Activated T-helper 17 cell treated with anti-CD3 and anti-CD28 coated beads, Interleukin-2, amount 50 U/mL, for 72 hours (primary cell): ENCODE measurements at places on chromosomes 4 and X. TPM values are rescaled to one million over a fixed set of nuclear protein-coding genes. Genes with fewer than 3 reads are reported as not detected.

Gene SSX1
- not detected for total RNA-seq

DNA sequence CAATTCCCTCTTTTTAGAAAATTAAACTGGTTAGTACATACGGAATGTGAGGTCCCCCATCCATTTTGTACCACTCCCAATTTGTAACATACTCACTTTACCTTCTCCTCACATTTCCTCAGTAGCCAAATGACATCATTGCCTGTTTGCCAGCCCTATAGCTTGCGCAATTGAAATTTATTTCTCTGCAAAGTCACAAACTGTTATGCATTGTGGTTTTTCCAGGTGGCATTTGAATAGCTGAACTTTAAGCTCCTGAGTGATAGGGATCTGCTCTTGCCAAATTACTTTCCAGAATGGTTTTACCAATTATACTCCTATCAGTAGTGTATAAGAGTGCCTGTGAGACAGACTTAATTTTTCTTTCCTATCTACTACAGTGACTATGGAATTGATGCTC is 7.7 kb downstream of the COL4A5 start:
- ATAC-seq: no peak

- no peak for ATAC-seq
Measured at GRCh38 chr4:14529653-14530052, 472.6 kb upstream of the CPEB2 start.

Gene CSAG3
- 0.32 TPM for total RNA-seq

GRCh38 chr4:168484626-168485025 is 4.3 kb upstream of the DDX60L start:
- no peak for ATAC-seq

- no peak for ATAC-seq
Measured at GRCh38 chrX:4094926-4095325, 381.5 kb upstream of the PRKX start.

DNA sequence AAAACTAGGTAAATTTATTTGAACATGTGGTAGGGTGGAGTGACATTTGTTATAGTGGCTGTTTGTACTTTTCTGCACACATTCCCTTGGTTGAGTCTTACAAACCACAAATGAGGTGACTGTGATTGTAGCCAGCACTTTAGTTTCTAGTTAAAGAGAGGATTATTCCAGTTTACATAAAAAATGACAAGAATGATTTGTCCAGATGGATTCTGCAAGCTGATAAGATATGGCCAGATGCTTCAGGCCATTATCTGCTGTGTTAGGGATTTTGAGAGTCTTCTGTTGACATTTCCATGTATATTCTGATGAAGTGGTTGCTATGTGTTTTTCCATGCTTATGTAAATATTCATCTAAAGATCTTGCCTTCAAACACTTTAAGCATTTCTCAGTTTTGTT is 31.0 kb upstream of the PDE5A start:
- no peak for ATAC-seq

DNA sequence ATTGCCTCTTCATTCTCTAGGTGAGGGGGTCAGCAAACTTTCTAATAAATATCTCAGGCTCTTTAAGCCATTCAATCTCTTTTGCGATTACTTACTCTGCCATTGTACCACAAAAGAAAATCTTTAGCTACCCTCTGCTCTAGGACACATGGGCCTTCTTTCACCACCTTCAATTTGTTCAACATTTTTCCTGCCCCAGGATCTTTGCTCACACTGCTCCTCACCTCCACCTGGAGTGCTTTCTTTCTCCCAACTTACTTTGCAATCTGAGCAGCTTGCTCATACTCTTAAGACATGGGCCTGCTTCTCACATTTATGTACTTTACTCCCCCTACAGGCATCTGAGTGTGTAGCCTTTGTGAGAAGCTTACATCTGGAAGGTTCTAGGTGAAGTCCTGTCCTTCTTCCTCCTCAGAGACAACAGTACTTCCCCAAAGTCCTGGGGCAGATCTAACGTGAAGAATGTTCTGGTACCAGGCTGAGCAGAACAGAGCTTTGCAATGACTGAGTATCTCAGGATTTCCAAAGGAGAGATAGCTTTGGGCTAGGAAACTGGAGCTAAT is 55.0 kb upstream of the PRDM5 start:
- ATAC-seq: peak; percentile 55

GRCh38 chr4:163991298-163991865 is 496.9 kb downstream of the TMA16 start:
- ATAC-seq: no peak

- ATAC-seq: no peak
Measured at GRCh38 chr4:78660559-78660958, 109.0 kb downstream of the ANXA3 start.

- ATAC-seq: no peak
Measured at GRCh38 chr4:3096202-3096601, 21.7 kb downstream of the HTT start.

- ATAC-seq: no peak
Measured at GRCh38 chrX:104513162-104513561, 52.8 kb upstream of the IL1RAPL2 start.

Gene PRSS12
- total RNA-seq: not detected

DNA sequence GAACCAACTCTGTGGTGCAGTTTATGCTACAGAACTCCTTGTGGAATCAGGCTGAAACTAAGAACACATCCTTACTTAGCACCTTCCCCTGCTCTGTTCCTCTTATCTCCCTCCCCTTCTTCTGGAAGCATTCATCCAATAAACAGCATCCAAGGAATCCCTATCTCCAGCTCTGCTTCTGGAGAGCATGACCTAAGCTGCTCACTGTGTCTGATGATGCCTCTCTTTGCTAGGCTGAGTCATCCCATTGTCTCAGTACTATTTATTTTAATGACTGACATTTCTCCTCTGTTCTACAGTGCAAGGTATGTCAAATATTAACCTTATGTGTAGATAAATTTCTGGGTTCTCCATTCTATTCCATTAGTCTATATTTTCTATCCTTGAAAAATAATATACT is 71.2 kb downstream of the BEND2 start:
- no peak for ATAC-seq

Gene GSPT2
- total RNA-seq: 8.0 TPM

DNA sequence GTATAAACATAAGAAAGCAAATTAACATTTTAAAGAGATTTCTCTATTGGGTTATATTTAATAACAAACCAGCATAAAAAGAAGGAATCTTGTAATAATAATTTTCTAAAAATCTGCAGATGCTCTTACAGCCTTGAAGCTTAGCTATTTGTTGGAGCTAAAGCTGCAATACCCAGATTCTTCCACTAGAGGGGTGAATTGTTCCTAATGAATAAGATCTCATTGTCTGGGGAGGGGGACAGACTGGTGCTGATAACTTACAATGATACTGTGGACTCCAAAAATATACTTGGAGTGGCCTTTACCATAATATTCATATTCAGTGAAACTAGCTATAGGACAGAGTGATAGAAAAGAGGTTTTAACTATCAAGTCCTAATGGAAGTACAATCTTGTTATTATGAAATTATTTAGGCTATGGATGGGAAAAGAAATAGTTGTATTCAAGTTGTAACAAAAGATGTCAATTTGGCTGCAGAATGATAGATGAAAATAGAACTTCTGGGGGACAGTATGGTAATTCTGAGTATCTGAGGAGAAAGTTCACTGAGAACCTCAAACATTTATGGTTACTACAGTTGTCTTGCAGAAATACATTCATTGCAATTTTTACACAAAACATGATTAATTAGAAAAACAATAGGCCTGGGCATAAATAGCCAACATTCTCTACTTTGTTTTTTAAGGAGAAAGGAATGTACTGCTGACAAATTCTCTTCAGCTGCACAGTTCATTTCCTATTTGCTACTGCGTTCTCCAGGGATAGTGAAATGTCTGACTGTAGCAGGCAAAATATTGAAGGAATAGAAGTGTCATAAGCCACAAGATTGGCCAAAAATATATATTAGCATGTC is 443.3 kb downstream of the GBA3 start:
- ATAC-seq: no peak

GRCh38 chr4:77226939-77227705 is 70.1 kb downstream of the CCNG2 start:
- no peak for ATAC-seq

- no peak for ATAC-seq
Measured at GRCh38 chr4:77893451-77893850, 30.8 kb downstream of the MRPL1 start.
